Right cardiac atrium (tissue), 5 donors: ENCODE measurements at places on chromosomes 2 and 18. TPM values are rescaled to one million over a fixed set of nuclear protein-coding genes. Genes with fewer than 3 reads are reported as not detected.

DNA sequence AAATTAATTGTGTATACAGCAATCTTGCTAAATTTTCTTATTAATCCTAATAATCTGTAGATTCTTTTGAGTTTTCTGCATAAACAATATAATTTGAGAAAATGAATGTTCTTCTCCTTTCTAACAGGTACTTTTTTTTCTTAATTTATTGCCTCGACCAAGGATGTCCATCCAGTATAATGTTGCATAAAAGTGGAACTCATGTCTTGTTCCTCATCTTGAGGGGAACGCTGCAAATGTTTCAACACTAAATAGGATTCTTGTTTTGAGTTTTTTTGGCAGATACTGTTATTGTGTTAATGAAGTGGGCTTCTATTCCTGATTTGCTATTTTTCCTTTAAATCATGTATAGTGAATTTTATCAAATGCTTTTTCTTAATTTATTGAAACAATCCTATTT, 244.4 kb upstream of the REV1 start:
- no peak for DNase-seq

ADD2 gene
- total RNA-seq, result 0.79 TPM

- no peak for DNase-seq
Observed at GRCh38 chr2:150168595-150169236, 318.8 kb downstream of the RND3 start.

POLR1A gene
- total RNA-seq, result 17.2 TPM

- no peak for DNase-seq
Observed at GRCh38 chr2:119289093-119289492, 65.5 kb downstream of the STEAP3 start.

- DNase-seq, result peak; percentile 52
Observed at GRCh38 chr2:127422559-127423477, 4.6 kb downstream of the PROC start.
